ENCODE measurements at places on chromosomes 7 and 10.

DNA sequence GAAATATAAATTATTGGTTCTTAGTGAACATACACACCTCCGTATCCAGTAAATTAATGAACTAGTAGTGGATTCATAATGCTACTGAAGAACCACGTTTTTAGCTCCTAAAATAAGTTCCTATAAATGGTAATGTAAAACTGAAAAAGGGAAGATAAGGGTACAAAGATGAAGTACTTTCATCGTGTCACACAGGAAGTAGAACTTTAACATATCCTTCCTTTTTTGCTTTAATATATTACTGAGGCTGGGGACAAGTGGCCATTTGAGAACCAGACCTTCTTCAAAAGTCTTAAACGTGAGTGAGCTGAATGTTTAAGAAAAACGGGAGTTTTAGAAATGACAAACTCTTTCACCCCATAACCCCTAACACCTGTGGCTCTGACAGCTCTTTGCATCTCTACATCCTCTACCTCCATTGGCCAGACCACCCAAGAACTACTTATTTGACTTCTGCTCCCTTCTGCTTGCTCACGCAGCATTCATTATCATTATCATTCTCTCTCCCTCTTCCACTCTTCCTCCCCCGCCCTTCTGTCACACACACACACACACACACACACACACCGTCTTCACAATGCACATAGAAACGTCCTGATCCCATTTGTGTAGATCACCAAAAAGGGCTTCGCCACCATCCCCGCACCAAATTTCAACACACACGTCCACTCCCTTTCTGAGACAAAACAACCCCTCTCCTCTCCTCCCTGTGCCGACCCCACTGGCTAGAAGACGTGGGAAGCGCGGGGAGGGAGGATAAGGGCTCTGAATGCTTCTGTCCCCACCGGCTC is 677 bp downstream of the SKAP2 start:
- no peak for DNase-seq

DNA sequence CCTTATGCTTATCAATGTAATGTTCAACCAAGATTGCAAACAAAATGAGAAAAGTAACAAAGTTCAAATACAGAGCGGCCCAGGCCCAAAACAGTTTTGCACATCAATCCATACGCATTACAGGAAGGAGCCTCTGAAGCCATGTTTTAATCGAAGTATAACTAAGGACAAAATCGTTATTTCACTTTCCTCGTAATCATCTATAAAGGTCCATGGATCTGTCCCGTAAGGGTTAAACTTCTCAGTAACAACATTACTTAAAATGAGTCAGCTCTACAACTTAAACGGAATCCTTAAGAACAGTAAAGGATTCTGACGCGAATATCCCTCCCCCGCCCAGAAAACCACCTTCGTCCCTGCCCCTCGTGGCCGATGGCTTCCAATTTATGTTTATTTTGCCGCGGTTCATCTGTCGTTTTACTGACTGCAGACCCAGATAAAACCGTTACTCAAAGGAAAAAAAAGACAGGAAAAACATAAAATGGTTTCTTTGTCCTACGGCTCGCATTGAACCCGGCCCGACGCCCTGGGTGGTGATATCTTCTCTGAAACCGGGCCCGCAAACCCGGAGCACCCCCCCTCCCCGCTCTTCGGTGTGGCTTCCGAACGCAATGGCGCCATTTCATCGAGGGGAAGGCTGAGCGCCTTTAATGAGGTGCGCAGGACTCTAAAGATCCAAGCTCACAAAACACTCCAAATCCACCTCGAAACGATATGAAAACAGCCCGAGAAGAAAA is 1.1 kb downstream of the HNRNPA2B1 start:
- DNase-seq = no peak

GRCh38 chr7:148570510-148570909 is 20.1 kb upstream of the C7orf33 start:
- DNase-seq = no peak

DNA sequence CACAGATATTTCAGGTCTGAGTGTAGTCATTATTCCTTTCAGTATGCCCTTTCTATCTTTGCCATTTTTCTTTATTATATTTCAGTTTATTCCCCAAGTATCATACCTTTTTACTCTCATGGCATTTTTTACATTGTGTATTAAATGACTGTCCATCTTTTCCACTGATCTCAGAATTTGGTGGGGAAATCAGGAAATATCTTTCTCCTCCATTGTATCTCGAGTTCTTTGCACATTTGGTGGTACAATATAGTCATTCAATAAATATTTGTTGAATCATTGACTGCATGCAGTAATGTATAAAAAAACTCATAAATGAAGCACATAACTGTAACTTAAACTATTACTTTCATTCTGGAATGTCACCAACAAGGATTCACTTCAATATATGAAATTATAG is 354.7 kb downstream of the HGF start:
- no peak for DNase-seq

DNA sequence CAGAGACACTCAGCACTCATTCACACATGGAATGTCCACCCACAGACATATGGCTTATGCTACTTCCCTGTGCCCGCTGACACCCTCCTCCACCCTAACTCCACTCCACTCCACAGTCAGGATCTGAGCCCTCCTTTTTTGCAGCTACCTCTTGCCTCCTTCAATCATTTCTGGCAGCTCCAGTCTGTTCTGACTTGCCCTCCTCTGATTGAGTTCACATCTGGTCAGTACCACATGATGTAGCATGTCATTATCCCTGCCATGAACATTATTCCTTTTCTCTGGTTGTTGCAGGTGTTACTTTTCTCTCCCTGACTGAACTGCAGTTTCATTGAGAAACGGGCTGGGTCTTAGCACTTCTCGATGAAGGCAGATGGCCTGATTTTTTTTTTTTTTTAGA is 130.1 kb upstream of the EGR2 start:
- DNase-seq = no peak

DNA sequence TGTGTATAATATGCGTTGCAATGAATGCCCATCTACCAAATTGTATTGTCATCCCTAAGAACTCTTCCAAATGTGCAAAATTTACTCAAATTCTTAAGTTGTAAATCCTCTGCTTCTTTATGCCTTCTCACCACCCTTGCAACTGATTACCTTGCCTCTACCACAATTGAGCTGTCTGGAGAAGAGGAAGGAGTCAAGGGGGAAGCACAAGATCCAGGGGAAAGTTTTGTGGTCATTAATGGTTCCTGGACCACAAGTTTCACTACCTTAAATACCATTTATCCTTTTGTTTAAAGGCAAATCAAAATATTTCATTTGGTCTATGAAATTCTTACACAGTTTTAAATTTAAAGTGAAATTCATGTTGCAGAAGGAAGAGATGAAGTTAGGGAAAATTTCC is 16.7 kb downstream of the CRPPA start:
- DNase-seq = no peak

- DNase-seq = peak; percentile 69
Measured at GRCh38 chr10:73095481-73096021, 1.1 kb downstream of the P4HA1 start.

- peak; percentile 94 for DNase-seq
Measured at GRCh38 chr10:70145666-70146488, 623 bp downstream of the TYSND1 start.

- no peak for DNase-seq
Measured at GRCh38 chr10:133400624-133401424, 6.9 kb downstream of the MTG1 start.

DNA sequence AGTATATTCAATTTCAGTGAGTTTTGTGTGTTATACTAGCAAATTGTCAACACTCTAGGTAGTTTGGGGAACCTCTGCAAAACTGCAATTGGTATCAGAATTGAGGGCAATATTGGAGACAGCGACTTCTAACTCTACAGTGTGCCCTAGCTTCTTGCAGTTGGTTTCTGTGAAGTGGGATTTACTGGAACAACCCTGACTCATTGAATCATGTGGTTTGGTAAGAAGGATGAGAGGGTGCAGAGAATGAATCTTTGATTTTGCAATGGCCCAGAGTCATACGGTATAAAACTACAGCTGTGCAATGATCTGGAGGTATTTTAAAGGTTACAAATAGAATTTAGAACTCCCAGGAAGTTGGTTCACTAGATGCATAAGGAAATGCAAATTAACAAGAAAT is 129.1 kb upstream of the PPP1R3A start:
- DNase-seq = peak; percentile 75

DNA sequence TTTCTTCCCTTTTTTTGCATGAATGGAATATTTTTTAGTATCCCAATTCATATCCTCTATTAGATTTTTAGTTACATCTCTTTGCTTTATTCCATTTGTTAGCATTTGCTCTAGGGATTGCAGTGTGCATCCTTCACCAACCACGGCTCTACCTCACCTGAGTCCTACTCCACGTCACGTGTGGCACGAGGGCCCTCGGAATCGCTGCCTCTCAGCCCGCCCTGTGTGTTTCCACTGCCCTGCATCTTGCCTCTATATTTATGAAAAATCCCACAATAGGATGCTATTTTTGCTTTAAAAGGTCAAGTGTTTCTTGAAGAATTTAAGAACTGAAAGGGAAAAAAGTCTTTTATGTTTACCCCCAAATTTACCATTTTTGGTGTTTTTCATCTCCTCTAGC is 41.0 kb downstream of the CFAP46 start:
- DNase-seq = no peak

GRCh38 chr7:82655965-82656364 is 212.4 kb upstream of the CACNA2D1 start:
- DNase-seq = no peak

DNA sequence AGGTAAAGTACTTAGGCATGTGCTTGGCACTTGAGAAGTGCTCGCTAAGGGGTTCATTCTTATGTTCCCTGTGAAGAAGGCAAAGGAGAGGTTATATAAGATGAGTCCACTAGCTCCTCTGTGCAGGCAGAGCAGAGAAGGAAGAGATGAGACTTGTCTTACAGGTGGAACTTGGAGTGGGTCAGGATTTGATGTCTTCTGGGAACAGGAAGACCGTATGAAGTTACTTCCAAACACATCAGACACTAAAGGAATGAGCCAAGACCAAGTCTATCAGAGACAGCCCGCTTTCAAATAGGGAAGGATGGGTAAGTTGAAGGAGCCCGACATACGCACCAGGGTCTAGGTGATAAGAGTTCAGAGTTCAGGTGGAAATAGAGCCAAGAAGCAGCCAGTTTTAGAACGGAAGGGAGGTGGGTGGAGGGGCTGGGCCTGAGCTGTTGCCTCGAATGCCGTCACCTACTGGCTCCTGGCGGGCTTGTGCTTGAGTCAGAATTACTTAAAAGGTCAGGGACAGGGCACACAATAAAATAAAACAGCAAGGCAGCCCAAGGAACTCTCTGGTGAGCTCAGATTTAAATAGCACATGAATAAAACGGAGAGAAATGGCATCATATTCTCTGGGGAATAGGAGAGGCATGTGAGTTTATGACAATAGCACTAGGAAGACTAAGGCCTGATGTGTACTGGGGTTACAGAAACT is 56.1 kb upstream of the GRB10 start:
- DNase-seq = no peak

- no peak for DNase-seq
Measured at GRCh38 chr7:43791-44540, 148.4 kb upstream of the FAM20C start.

DNA sequence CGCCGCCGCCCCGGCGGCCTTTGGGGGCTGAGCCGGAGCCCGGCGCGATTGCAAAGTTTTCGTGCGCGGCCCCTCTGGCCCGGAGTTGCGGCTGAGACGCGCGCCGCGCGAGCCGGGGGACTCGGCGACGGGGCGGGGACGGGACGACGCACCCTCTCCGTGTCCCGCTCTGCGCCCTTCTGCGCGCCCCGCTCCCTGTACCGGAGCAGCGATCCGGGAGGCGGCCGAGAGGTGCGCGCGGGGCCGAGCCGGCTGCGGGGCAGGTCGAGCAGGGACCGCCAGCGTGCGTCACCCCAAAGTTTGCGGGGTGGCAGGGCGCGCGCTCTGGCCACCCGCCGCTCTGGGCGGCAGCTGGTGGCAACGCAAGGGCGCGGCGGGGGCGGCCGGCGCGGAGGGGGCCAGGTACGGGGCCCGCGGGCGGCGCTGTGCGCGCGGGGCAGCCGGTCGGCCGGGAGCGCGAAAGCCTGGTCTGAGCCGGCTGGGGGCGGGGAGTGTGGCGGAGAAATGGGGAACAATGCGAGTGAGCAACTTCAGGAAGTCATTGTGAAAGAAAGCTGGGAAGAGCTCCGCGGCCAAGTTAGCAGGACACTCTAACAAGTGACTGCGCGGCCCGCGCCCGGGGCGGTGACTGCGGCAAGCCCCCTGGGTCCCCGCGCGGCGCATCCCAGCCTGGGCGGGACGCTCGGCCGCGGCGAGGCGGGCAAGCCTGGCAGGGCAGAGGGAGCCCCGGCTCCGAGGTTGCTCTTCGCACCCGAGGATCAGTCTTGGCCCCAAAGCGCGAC is at the start of gene IKZF1:
IKZF1 (plus strand) TSS at position 588 of the 782 bp plus-strand sequence. CDS start 14,346 bp downstream, outside the sequence.
- DNase-seq = peak; percentile 61

DNA sequence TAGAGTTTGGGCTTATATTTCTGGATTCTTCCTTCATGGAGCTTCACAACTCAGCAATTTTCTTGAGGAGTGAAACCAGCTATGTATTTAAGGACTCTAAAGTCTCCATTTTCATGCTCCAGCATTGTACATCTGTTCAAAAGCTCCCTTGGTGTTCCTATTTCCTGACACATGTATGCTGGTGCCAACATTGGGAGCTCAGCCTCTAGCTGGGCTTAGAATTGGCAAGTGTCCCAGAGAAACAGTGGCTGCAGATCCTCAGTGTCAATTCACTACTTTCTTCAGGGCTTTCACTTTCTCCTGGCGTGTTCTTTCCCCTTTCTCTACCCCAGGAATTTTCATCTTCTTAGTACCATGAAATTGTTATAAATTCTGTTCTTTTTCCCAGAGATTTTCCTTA is 103.1 kb downstream of the ZNF467 start:
- peak; percentile 19 for DNase-seq

DNA sequence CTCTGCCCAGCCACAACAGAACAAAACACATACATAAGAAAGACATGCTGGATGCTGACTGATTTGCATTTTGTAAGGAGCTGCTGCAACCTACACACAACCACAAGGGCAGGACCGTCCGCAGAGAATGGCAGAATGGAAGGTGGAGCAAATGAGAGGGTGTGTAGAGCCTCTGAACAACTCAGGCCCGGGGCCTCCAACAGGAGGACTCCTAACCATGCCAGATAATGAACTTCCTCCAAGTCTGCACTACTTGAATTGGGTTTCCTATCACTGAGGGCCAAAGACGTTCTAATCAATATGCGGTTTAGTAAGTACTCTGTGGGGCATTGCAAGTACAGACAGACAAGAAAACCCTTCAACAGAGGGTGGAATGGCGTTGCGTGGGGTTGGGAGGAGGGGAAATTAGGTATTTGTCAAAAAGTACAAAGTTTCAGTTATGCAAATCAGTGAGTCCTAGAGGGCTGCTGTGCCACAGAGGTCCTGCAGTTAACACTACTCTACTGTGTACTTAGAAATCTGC is 14.6 kb downstream of the VOPP1 start:
- DNase-seq = no peak

GRCh38 chr10:59623133-59624121 is 86.2 kb downstream of the SLC16A9 start:
- DNase-seq = no peak

GRCh38 chr7:7221599-7222038 is 39.3 kb downstream of the C1GALT1 start:
- no peak for DNase-seq

- no peak for DNase-seq
Measured at GRCh38 chr10:114755537-114755936, 66.0 kb upstream of the FHIP2A start.

Data from osteoblast (primary cell).